ENCODE measurements at places on chromosomes 2 and 18.

- no peaks in the 10 kb centered on the region for H3K4me1 ChIP-seq
- H3K36me3 ChIP-seq = no peaks in the 10 kb centered on the region
- no peak overlapping the region for H3K27ac ChIP-seq
- H3K4me3 ChIP-seq = no peak overlapping the region
These were observed 214.2 kb downstream of the CALCRL start for GRCh38 chr2:187233811-187234210.

- no peak overlapping the region for H3K4me3 ChIP-seq
- no peaks in the 10 kb centered on the region for H3K27me3 ChIP-seq
- H3K36me3 ChIP-seq = no peaks in the 10 kb centered on the region
These were observed 272.1 kb upstream of the DOK6 start for GRCh38 chr18:69128566-69128965.

DNA sequence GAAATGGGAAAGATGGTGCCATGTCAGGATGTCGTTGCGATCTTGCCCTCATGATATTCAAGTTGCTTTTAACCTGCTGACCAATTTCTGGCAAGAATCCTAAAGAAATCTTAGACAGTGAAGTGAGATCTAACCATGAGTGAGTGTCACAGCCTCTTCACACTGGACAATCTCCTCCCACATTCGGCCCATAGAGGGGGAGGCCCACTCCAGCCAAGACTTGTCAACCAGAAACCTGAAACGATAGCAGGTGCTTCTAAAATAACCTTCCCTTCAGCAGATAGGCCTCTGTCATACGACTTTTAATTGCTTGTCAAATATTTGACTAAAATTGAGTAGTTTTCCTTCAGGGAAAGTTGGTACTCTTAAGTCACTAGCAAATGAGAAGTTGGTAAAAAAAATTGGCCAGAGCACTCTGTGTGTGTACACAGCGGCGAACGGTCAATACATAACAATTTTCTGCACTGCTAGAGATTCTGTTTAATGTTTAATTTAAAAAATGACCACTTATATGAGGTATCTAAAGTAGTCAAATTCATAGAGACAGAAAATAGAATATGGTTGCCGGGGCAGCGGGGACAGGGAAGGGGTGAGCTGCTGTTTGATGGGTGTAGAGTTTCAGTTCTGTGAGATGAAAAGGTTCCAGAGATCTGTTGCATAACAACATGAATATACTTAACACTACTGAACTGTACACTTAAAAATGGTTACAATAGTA, 110.2 kb downstream of the VAPA start:
- H3K27ac ChIP-seq = no peak overlapping the region
- DNase-seq = no peak
- H3K4me1 ChIP-seq = no peaks in the 10 kb centered on the region

DNA sequence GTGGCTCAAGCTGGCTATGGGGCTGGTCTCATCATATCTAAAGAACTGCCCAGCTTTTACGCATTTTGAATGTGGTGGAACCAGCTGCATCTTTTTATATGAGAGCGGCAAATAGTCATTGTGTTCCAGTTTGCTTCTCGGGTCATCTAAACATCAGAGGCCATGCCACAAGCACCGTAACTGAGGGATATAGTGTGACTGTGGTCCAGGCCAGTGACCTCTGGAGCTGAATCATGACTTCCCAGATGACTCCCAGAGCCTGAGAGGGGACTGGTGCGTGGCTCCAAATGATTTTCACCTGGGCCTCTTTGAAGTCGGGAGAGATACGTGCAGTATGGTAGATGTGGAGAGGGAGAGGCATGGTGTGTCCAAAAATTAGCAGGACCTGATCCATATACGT, 271.0 kb downstream of the NEDD4L start:
- no peaks in the 10 kb centered on the region for H3K36me3 ChIP-seq
- H3K27me3 ChIP-seq = peaks cover 3% of the 10 kb centered on the region

GRCh38 chr18:45249246-45249661, 366.0 kb upstream of the SLC14A2 start:
- H3K4me1 ChIP-seq = no peaks in the 10 kb centered on the region
- H3K4me3 ChIP-seq = no peak overlapping the region
- H3K36me3 ChIP-seq = no peaks in the 10 kb centered on the region

DNA sequence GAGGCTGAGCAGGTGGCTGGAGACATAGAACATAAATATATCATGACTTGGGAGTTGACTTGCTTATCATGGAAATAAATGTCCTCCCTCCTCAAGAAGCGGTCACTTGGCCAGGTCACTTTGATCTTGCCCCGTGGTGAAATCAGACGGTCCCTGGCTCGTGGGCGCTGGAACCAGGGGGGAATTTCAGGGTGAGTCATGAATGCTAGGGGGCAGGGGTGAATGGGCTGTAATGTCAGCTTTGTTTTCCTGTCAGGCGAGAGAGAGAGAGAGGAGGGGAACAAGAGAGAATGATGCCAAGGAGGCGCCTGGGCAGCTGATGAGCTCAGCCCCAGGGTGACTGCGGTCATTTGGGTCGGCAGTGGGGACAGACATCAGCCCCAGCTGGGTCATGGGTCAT, 47.7 kb downstream of the RRM2 start:
- H3K36me3 ChIP-seq = peaks cover 11% of the 10 kb centered on the region
- no peaks in the 10 kb centered on the region for H3K4me1 ChIP-seq
- no peak for DNase-seq
- no peaks in the 10 kb centered on the region for H3K27me3 ChIP-seq

DNA sequence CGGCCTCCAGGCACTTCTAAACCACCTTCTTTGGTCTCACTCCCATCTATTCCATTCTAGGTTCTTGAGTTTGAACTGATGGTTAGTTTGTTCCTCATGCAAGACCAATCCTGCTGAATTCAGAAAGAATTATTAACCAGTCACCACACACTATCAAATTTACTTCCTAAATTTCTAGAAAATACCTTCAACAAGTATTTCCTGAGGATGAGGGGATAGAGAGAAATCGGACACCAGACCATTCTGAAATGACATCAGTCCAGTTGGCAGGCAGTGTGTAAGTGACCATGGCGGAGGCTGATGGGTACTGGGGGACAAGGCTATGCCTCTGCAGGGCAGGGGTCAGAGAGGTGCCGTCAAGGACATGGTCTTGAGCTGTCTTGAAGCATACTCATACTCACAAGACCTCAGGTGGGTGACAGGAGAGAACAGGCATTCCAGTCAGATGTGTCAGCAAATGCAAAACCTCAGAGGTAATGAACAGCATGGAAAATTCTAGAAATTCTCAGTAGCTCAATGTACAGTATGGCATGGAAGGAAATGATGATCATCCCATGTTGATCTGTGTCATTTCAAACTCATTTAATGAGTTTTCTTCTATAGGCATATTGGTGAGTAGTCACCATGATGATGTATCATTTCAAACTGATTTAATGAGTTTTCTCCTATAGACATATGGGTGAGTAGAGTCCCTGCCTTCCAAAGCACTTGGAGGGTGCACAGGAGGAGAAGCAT, 119.6 kb downstream of the DDX1 start:
- H3K4me1 ChIP-seq = no peaks in the 10 kb centered on the region
- no peak for DNase-seq
- H3K27me3 ChIP-seq = peaks cover 4% of the 10 kb centered on the region

DNA sequence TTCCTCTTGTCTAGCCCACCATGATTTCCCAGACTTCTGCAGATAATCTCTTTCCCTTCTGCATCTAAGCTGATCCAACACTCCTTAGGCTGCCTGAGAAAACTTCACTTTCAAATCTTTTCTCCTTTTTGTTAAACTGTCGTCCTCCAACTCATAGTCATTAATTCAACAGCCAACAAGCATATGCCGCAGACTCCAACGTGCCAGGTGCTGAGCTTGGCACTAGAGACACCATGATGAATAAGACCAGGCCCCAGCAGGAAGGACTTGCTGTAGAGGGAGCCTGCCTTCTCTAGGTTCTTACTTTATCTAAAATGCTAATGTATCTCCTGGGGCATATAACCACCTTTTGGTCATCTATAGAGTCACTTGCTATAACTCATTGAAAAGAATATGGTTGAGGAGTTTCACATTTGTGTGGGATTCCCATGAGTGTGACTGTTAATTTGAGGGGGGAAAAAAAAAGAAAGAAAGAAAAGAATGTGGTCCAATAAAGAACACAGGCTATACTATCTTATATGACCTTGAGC, 51.0 kb downstream of the ANKRD44 start:
- peak overlapping the region; percentile 95 for H3K27ac ChIP-seq
- H3K4me3 ChIP-seq = peak overlapping the region; percentile 36
- DNase-seq = no peak
- peaks cover 86% of the 10 kb centered on the region for H3K4me1 ChIP-seq

All from activated T-cell treated with anti-CD3 and anti-CD28 coated beads, Interleukin-2, amount 50 U/mL, for 24 hours (primary cell).